ENCODE measurements at places on chromosomes 2 and 18.

DNA sequence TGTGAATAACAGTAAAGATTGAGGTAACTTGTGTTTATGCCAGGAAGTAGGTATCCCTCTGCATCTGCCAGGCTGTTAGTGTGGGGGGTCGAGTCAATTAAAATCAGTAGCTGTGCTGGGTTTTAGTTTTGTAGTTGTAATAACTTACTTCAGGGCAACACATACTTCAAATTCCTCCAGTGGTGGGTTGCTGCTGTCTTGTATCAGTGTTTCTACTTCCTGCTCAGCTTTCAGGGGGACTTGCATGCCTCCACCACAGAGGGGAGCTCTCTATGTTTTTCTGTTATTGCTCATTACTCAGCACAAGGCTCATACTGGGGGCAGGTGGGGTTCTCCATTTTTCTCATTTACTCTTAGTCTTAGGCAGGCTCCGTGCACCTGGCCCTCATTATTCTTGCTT, 136.8 kb downstream of the CAPN13 start:
- DNase-seq, result no peak

- DNase-seq, result no peak
Measured at GRCh38 chr2:217060951-217061547, 201.2 kb upstream of the TNP1 start.

- DNase-seq, result no peak
Measured at GRCh38 chr18:71784777-71785176, 759.4 kb downstream of the CBLN2 start.

DNA sequence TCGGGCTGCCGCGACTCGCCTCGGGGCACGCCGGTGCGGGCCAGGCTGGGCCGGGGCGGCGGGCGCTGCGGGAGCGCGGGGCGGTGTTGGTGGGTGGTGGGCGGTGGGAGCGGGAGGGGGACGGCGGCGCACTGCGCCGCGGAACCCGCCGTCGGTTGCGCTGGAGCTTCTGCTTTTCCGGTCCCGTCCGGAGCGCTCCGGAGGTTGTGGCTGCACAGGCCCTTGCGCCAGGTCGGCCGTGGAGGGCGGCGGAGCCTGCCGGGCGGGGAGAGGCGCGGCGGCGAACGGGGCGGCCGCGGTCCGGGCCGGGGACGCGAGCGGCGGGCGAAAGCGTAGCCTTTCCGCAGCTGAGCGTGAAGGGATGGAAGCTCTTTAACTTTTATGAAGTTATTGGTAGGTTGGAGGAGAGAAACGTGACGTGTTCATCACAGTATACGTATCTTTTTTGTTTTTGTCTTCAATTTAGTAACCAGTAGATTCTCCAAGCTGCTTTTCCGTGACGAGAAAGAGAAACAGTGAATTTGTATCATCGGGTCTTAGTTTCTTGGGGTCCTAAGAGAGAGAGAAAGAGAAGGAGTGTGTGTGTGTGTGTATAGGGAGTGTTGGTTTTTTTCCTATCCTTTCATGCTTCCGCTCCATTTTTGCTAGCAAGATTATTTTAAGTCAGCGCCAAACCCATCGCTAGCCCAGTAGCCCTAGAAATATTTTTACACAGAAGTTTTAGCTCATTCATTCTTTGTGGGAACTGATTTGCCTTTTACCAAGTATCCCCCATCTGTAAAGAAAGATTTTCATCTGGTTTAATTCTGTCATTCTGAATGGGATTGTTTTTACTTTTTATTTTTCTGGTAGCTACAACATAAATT, 535 bp downstream of the ATG4B start:
- no peak for DNase-seq

DNA sequence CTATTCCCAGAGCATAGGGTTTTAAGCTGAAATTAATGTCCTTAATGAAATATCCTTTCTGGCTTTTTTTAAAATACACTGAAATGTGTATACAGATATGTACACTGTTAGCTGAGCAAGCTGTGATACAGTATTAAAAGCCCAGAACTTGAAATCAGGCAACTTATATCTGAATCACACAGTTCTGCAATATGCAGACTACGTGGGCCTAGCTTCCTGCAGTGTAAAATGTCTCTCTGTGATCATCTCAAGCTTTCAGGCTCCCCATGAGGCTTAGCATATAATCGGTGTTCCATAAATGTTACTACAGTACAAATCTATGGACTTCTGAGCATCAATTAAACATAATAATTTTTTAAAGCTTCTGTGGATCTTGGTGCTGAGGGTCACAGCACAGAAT, 8.2 kb downstream of the FBXO15 start:
- DNase-seq, result no peak

DNA sequence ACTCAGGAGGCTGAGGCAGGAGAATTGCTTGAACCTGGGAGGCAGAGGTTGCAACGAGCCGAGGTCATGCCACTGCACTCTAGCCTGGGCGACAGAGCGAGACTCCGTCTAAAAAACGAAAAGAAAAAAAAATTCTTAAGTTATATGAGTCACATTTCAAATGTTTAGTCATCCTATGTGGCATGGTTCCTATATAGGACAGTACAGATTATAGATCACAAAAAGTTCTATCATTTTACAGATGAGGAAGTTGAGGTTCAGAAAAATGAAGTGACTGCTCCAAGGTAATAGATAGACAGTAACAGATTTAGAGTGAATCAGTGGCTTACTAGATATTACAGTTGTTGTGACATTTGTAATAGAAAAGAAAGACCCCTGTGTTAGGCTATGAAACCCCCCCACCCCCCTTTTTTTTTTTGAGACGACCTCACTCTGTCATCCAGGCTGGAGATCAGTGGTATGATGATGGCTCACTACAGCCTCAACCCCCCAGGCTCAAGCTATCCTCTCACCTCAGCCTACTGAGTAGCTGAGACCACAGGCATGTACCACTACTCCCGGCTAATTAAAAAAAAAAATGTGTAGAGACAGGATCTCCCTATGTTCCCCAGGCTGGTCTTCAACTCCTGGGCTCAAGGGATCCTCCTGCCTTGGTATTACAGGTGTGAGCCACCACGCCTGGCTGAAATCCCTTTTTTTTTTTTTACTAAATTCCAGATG, 22.7 kb downstream of the PTPN4 start:
- DNase-seq, result no peak

DNA sequence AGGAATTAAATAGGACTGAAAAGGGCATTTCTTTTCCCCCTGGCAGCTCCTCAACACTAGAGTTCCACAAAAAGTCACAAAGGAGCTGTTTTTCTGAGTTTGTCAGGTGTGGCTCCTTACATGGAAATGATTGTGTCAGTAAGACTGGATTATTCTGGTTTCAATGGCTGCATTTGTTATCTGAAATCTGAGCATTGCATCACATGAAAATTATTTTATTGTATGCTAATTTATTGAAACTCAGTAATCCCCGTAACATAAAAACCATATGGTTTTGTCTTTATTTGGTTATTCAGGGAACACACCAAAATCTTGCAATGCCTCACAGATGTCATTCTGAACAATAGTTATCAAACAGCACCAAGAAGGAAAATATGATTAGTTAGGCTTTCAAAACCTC, 439.7 kb upstream of the TNP1 start:
- no peak for DNase-seq

DNA sequence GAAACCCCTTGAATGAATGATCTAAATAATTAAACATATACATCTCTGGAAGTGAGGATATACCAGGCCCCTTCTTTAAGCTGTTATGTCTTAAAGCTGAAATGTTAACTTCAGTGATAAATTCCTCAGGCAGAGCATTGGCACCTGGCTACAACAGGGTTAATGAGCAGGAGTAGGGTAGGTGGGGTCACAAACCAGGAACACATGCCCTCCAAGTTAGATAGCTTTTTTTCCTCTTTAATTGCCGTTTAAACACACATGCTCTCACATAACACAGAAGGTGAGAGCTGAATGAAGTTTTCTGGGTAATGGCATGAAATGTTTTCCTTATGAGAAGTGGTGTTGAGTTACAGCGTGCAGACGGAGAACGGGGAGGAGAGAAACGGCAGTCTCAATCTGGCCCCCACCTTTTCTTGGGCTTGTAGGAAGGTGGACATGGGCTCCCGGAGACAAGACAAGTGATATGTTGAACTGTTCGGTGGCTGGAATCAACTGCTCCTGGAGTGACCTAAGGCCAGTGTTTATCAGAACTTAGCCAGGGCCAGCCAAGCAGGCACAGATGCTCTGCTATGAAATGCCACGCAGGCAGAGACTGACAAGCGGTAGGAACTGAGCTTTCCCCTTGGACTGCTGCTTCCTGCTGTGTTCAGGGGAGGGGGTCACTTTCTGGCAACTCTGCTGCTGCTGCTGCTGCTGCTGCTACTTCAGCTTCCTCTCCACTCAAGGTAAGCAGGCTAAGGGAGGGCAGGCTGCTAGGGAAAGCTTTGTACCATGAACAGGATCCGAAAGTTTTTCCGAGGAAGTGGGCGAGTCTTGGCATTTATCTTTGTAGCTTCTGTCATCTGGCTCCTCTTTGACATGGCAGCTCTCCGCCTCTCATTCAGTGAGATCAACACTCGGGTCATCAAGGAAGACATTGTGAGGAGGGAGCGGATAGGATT, at the start of gene GALNT5:
Gene GALNT5 (plus strand): TSS at position 394 of the 941 bp plus-strand sequence. CDS start 378 bp downstream, at position 772.
- no peak for DNase-seq

DNA sequence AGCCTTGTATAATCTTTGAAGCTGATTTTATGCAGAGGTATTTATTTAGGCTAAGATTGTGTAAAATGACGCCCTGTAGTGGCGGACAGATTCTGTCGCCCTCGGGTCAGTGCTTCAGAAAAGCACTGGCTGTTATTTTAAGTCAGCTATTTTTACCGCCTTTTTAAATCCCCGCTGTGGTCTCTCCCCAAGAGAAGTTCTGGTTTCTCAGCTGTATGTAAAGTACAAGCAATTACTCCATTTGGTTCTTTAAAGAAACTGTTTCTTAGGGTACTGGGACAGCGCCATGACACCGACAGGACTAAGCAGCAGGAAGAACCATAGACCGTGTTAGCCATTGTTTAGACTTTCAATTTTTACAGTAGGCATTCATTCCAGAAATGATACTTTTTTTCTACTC, 65.0 kb downstream of the UGGT1 start:
- no peak for DNase-seq

DNA sequence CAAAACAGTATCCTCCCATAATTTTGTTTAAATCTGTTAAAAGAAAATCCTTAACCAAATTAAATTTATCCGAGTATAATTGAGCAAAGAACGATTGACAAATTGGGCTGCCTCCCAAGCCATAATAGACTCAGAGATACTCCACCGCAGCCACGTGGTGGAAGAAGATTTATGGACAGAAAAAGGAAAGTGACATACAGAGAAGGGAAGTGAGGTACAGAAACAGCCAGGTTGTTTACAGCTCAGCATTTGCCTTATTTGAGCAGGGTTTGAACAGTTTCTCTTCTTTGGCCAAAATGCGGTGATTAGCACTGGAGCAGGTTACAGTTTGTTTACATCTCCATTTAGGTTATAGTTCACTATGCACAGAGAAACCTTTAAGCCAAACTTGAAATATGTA, 60.8 kb downstream of the KYNU start:
- no peak for DNase-seq

GRCh38 chr2:72888438-72889202, 1.4 kb downstream of the SPR start:
- DNase-seq, result no peak

DNA sequence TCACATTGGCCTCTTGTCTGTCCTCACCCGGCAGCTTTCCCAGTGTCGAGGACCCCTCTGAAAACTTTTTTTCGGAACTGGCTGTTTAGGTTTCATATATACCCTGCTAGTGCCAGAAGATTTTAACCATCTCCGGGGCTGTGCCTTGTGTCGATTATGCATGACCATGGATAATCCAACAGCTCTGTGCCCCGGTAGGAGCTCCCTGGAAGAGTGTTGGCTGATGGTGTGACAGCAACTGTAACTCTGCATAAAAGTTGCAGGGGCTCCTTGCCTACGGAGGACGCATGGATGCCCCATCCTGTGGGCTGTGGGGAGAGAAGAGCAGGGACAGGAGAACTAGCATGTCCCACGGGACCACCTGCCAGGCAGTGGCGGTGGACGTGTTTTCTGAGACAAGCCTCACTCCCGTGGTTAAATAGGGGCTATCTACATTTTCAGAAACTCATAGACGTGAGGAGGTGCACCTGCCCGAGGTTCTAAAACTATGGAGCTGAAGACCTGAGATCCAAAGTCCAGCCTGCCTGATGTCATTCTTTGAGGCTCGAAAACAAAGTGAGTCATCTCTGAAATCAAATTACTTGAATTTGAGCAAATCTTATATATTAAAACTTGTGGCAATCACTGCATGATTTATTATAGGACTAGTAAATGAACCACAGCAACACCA, 437.2 kb upstream of the HS6ST1 start:
- DNase-seq, result no peak

DNA sequence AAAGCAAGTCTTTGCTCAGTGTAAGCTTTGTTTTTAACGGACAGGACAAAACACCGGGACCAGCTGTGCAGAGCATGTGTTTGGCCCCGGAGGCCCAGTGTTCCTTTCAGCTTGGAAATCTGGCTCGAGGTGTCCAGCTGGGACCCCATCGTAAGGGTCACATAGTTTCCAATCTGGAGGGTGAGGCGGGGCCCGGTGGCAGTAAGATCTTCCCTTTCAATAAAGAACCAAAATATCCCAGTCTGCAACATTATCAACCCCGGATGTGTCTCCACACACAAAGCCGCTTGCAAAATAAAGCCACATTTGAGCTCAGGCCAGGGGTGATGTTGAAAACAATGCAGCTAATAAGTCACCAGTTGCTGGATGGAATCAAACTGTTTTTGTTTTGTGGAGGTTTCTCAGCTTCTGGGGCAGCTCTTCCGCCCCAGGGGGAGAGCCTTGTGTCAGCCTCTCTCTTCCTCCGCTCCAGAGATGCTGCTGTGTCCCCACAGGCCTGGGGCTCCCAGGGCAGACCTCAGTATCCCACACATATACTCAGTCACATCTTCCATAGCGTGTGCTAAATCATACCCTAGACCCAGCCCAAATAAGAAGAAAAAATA, 138.6 kb upstream of the GLI2 start:
- DNase-seq, result no peak

DNA sequence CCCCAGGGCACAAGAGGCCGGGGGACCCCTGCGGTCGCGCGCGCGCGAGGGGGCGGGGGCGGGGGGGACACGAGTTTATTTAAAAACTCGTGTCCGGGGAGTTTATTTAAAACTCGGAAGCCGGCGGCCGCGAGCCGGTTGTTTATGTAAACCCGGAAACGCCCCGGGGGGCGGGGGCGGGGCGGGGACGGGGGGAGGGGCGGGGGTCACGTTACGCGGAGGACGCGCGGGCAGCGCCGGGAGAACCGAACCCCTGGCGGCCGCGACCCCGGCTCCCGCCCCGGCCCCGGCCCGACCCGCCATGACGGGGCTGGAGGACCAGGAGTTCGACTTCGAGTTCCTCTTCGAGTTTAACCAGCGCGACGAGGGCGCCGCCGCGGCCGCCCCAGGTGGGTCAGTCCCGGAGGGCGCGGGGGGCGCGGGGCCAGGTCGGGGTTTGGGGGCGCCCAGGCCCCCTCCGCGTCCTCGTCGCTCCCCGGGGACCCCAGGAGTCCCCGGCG, 4.4 kb downstream of the NFATC1 start:
- DNase-seq, result no peak
